ENCODE measurements at places on chromosomes 7 and 10.

- peak; percentile 31 for DNase-seq
Measured at GRCh38 chr7:80453699-80454340, 58.0 kb downstream of the GNAT3 start.

DNA sequence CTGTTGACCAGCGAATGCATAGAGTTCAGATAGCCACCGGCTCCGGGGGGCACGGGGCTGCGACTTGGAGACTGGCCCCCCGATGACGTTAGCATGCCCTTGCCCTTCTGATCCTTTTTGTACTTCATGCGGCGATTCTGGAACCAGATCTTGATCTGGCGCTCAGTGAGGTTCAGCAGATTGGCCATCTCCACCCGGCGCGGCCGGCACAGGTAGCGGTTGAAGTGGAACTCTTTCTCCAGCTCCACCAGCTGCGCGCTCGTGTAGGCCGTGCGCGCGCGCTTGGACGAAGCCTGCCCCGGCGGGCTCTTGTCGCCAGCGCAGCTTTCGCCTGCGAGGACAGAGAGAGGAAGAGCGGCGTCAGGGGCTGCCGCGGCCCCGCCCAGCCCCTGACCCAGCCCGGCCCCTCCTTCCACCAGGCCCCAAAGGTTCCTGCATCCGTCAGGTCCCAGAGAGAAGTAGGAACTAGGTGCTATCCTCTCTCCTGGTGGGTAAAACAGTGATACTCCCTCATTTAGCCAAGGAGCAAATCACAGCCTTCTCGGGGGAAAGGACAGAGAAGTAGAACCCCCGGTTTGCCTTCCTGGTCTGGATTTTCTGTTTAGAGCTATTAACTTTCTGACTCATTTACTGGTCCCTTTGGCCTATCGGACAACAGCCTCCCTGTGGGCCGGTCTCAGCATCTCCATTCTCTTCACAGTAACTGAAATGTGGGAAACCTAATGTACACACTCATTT lies 6.1 kb upstream of the HOXA2 start:
- no peak for DNase-seq

DNA sequence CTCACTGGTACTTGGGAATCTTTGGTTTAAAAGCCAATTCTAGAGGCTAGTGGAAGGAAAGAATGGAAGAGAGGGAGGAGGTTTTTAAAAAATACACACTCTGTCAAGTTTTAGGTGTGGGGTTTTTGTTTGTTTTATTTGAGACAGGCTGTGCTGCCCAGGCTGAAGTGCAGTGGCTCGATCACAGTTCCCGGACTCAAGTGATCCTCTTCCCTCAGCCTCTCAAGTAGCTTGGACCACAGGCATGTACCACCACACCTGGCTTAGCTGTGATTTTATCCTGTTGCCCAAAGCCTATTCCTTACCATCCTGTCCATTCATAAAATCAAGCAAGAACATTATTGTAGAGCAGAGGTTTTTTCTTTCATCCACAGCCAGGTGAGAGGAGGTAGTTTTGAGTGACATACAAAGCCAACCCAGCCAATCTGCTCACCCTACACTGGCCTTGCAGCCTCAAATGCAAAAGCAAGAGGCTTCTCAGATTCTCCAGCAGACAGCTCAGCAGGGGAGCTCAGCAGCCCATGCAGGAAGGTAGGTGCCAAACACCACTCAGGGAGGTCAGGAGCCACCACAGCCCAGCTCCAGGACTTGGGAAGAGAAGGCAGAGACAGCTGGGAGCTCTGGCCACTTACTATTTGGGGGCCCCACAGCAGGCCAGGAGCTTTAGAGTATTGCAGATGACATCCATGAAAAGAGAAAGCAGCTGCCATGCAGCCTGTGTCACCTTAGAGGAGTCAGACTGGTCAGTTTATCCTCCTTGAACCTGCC lies 65.8 kb downstream of the TMEM209 start:
- DNase-seq, result no peak

GRCh38 chr10:103824281-103824680 lies 31.1 kb downstream of the SH3PXD2A start:
- no peak for DNase-seq

DNA sequence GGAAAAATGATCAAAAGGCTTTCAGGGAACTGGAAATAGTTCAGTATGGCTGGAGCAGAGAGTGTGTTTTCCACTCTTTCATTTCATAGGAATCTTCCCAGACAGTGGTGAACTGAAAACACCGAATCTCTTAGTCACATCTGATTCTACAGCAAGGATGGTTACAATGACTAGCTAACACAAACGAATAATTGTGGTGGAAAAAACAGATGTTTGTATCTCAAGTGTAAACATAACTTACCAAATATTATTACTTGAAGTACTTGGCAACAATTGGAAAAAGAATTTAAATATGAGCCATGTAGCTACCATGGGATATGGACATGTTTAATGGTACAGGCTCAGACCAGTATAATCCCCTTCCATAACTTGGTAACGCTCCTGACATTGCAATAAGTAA lies 21.1 kb upstream of the BPGM start:
- no peak for DNase-seq
